Activated T-helper 1 cell treated with Interleukin-2 at 50 U/mL for 16 hours (primary cell): ENCODE measurements at places on chromosomes 2 and 18.

DNA sequence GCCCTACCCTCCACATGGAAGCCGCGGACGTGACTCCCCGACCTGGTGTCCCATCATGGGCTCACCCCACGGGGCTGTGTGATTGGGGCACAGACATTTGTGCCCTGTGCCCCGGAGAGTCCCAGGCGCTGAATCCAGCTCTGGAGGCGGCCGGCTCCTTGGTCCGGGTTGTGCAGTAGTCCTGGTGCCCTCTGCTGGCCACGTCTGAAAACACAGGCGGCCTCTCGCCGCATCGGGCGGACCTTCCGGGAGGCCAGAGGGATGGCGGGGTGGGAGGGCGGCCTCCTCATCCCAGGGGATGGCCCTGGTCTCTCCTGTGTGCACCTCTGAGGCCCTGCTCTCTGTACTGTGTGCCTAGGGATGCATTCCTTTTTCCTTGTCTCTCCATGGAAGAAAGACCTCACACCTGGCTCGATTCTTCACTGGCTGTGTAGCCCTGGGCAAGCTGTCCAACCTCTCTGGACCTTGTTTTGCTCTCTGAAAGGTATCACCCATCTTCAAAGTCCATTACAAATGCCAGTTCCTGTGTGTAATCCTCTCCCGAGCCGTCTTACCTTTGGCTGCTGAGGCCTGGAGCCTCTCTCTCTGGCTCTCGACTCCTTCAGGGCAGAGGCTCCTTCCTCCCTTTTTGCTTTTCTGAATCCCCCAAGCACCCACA, 27.6 kb downstream of the CELF4 start:
- no peak for DNase-seq

DNA sequence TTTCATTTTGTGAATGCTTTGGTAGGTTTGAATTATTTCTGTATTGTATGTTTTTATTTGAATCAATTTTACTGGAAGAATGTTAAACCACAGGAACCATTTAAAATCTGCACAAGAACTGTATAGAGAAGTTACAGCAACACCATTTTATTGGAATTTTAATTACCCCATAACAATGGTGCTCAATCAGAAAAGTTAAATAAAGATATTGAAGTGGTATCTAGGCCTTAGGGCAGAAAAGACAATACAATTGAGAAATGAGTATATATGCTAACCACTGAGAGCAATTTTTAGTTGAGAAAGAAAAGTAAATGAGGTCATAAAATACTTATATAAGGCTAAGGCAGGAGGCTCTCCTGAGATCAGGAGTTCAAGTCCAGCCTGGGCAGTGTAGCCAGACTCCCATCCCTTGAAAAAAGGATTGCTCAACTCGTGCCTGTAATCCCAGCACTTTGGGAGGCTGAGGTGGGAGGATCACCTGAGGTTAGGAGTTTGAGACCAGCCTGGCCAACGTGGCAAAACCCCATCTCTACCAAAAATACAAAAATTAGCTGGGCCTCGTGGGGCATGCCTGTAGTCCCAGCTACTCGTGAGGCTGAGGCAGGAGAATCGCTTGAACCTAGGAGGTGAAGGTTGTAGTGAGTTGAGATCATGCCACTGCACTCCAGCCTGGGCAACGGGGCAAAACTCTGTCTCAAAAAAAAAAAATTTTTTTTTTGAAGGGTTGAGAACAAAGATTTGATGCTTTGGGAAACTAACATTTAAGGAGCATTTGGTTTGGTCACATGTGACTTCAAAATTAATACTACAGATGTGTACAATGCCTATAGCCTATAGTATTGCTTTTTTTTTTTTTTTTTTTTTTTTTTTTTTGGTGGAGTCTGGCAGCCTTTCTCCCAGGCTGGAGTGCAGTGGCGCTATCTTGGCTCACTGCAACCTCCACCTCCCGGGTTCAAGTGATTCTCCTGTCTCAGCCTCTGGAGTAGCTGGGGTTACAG, 212.9 kb upstream of the STON1 start:
- DNase-seq, result no peak

- DNase-seq, result no peak
Observed at GRCh38 chr2:46487667-46488335, 8.4 kb downstream of the TMEM247 start.

DNA sequence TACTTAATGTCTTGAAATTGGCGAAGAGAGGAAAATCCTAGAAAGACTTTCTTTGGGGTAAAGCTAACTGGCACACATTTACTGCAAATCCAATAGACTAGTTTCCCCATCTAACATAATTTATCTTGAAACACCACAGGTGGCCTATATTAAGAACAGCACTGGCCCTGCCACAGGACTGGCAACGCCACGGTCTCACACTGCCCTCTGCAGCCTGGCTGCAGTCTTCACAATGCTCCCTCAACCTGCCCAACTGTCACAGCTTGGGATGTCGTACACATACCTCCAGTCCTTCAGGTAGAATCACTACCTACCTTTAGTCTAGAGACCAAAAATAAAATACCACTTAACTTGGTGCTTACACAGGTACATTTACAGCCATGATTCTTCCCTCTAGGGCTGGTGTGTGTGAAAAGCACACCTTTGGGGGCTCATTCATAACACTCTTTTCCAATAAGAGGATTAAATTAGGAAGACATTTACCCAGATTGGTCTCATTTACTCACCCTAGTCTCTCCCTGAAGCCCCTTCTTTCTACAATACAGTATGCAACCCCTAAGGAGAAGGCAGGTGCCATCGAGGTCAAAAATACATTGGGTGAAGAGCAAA, 222.2 kb downstream of the C1D start:
- no peak for DNase-seq

DNA sequence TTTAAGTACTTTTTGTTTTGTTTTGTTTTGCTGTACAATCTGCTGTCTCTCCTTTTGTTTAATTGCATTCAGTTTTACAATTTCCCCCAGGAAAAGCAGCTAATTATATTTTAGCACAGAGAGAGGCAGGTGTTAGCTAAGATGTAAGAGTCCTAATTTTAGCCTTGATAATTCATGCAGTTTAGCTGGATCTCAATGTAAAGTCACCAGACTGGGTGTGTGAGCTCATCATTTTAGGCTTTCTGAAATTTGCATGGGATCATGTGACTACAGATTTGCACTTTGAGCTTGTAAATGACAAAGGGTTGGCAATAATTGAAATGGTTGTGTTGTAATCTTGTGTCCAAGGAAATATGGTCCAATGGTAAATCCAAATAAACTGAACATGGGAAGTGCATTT, 68.5 kb downstream of the ETAA1 start:
- DNase-seq, result no peak

- no peak for DNase-seq
Observed at GRCh38 chr18:12258719-12259705, 4.9 kb downstream of the CIDEA start.

DNA sequence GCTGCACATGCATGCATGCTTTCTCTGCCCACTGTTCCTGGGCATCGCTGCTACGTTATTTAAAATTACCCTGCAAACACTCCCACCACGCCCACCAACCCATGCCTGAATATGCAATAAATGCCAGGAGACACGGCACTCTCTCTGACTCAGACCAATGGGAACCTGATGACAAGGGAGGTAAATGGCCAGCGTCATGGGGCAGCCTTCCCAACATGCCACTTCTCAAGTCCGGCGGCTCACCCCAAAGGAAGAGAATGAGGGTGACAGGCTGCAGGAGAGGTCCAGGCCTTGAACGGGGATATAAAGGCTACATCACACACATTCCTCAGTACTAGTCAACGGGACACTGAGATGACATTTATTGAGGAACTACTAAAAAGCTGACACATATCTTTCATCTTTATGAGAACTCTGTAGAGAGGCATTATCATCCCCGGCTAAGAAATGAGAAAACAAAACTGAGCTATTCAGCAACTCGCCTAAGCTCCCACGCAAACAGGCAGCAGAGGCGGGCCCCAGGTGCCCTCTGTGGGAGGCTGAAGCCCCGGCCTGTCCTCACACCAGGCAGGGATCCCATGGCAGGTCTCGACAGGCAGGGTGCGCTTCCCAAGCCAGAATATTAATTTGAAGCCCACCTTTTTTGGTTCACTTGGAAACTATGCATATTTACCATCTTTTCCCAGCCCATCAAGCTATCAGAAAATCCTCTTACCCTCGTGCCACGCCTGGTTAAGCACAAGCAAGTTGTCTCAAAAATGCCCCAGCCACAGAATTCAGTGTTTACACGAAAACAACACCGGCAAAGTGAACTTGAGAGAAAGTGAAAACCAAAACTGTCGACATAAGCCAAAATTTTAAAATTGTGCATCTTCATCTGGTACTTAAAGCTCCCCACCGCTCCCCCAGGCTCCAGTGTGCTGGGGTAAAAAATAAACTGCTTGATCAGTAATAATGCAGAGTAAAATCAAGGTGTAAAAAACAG, 166.3 kb downstream of the HDAC4 start:
- DNase-seq, result no peak

GRCh38 chr2:231957913-231958763, 3.4 kb upstream of the DIS3L2 start:
- DNase-seq, result no peak

GRCh38 chr2:64644458-64645382, 9.0 kb downstream of the SERTAD2 start:
- DNase-seq, result no peak

- no peak for DNase-seq
Observed at GRCh38 chr2:240532031-240532775, 25.6 kb downstream of the ANKMY1 start.

GRCh38 chr18:11570073-11570588, 39.3 kb upstream of the SLC35G4 start:
- DNase-seq, result no peak

GRCh38 chr2:85748985-85749875, 4.6 kb upstream of the ATOH8 start:
- DNase-seq, result no peak

DNA sequence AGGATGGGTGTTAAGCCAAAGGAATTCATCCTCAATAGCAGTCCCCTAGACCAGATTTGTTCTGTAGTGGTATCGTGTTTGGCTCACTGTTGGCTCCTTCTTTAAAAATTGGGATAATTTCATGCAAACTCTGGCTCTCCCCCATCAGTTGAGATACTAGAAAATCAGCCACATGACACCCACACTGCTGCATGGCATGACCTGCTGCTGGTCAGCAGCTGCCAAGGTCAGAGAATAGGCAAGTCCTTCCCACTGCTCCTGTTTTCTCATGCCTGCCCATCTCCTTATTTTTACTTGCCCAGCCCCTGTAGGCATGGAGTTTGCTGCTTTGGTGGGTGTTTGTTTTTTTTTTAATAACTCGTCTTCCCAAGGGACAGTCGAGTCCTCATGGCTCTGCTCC, 1.0 kb upstream of the SNRNP200 start:
- DNase-seq, result no peak

GRCh38 chr2:64652231-64653108, 1.2 kb downstream of the SERTAD2 start:
- no peak for DNase-seq
